GM23248 (cell line): ENCODE measurements at places on chromosomes 6 and 20. TPM values are rescaled to one million over a fixed set of nuclear protein-coding genes. Genes with fewer than 3 reads are reported as not detected.
A peak's percentile ranks its signal among the peaks of the same experiment; 100 is the strongest.

DNA sequence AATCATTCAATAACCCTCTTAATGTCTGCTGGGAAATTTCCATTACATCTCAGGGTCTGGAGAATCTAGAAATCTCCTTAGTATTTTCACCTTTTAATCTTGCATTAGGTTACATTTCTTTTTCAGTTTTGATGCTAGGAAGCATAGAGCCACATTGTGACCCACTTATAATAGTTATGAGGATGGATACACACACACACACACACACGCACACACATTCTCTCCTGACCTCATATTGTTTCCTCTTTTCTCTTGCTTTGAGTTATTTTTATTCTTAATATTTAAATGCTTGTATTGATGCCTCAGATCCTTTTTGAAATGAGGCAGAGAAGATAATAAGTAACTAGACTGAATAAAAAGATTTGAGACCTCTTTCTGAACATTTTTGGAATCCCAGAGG lies 128.4 kb downstream of the KLHL32 start:
- no peak for DNase-seq

- DNase-seq, result peak; percentile 65
These were observed 236.3 kb upstream of the ZNF217 start for GRCh38 chr20:53829724-53830521.

DNA sequence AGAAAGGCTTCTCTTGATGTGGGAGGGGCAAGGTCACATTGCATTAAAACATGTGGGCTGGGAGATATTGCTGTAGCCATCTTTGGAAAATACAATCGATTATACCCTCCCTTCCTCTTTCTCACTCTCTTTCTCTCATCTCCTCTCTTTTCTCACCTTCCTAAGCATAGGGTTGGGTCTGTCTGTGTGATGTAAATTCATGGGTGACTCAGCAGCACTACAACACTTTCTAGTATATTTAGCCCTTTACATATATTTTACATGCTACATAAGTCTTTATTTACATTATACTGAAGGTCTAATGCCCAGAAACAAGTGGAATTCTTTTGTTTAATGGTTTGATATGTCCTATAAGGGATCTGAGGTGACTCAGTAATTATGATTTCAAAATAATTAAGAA lies 634.8 kb upstream of the FLRT3 start:
- no peak for DNase-seq

DNA sequence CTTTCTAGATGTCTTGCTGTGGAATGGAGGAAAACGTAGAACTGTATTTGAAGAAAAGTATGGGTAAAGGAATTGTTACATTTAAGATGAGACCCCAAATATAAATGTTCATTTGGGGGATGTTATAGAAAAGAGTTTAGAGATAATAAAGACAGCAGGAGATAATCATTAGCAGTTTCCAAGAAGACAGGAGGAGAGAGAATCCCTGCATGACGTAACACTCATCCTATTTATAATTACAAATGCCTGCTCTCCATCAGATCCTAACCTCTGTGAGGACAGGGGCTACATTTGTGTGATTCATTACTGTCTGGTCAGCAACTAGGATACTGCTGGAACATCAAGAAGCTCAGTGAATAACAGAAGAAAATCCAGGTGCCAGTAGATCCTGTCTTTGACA lies 133.0 kb upstream of the HDDC2 start:
- DNase-seq, result no peak

DNA sequence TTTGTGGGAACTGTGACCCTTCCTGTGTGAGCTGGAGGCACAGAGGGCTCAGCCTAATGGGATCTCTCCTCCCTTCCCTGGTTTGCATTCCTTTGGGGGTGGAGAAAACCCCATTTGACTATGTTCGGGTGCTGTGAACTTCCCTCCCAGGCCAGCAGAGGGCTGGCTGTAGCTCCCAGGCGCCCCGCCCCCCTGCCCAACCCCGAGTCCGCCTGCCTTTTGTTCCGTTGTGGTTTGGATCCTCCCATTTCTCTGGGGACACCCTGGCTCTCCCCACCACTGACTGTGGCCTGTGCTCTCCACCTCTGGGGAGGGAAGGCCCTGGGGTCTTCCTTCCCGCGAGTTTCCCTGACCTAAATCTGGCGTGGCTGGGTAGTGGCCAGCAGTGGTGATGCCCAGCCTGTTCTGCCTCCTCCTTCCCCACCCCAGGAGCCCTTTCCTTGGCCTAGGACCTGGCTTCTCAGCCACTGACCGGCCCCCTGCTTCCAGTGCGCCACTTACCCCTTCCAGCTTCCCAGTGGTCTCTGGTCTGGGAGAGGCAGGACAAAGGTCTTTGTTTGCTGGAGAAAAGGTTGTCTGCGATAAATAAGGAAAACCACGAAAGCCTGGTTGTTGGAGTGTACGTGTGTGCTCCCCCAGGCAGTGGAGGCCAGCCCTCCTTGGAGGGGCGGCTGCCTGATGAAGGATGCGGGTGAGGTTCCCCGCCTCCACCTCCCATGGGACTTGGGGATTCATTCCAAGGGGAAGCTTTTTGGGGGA lies 4.9 kb downstream of the VEGFA start:
- peak; percentile 89 for DNase-seq

DNA sequence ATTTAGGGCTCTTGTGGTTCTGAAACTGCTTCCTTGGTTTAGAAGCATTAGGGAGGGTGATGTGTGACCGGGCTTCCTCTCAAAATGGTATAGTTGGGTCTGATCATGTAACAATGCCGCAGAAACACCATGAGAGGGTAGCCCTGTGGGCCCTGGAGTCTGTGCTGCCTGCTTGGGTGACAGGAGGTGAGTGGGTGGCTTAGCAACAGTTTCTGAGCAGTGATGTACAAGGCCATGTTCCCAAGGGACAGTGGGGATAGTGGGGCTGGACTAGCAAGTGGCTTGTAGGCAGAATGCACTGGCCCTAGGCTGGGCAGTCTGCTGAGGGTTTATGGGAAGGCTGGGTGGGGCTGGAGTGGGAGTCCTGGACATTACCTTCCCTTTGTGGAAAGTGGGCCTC lies 106.9 kb upstream of the MYL9 start:
- DNase-seq, result no peak

GRCh38 chr20:62804021-62804626 lies 511 bp upstream of the OGFR start:
- DNase-seq, result peak; percentile 60

DNA sequence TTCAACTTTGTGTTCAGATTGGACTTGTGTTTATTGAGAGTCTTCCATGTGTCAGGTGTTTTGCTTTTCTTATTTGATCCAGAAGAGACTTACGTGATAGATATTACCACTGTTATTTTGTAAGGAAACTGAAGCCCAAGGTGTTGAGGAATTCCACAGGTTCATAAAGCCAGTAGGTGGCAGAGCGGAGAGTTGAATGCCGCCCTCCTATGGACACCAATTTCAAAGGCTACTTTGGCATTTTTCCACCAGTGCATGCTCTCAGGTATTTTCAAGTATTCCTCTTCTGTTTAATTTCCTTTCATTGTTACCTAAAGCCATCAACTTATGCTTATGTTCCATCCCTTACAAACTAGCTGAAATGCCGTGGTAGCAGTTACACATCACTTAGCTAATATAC lies 14.0 kb upstream of the COL10A1 start:
- no peak for DNase-seq

GRCh38 chr6:27188061-27188884 lies 59.2 kb upstream of the PRSS16 start:
- peak; percentile 91 for DNase-seq

GRCh38 chr6:164184410-164184809 lies 769.9 kb downstream of the QKI start:
- no peak for DNase-seq

GRCh38 chr20:8216375-8217200 lies 84.5 kb downstream of the PLCB1 start:
- no peak for DNase-seq

DNA sequence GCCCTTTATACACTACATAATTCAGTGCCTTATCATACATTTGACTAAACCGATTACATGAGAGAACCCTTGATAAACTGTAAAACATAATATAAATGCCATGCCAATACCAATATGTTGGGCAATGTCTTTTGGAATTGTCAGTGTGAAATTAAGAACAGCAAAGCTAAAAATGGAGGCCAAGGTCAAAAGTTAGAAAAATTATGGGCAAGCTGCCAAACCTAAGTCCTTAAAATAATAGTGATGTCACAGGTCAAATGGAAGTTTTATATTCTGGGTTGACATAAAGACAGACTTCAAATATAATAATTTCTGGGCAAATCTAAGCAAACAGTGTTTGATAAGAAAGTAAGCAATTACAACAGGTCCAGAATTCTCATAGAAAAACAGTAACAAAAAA lies 696.7 kb downstream of the RNF144B start:
- no peak for DNase-seq

GRCh38 chr6:104940893-104941728 lies 15.8 kb upstream of the LIN28B start:
- DNase-seq, result peak; percentile 66

GRCh38 chr6:93915961-93916360 lies 496.6 kb upstream of the EPHA7 start:
- no peak for DNase-seq

DNA sequence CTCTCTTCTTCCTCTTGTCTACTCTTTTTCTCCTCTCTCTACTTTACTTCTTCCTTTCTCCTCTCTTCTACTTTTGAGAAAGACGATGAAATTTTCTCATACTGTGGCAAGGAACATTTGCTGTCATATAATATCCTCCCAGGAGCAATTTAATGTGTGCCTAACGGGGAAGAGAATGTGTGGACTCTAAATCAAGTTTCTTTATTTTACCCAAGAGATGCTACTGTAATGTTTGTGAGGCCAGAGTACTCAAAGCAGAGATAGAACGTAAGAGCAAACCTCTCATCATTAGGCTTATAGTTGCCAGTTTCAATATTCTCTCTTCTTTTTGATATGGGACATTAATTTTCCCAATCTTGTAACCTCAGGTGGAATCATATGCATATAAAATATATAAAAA lies 801.4 kb downstream of the BCKDHB start:
- no peak for DNase-seq

DNA sequence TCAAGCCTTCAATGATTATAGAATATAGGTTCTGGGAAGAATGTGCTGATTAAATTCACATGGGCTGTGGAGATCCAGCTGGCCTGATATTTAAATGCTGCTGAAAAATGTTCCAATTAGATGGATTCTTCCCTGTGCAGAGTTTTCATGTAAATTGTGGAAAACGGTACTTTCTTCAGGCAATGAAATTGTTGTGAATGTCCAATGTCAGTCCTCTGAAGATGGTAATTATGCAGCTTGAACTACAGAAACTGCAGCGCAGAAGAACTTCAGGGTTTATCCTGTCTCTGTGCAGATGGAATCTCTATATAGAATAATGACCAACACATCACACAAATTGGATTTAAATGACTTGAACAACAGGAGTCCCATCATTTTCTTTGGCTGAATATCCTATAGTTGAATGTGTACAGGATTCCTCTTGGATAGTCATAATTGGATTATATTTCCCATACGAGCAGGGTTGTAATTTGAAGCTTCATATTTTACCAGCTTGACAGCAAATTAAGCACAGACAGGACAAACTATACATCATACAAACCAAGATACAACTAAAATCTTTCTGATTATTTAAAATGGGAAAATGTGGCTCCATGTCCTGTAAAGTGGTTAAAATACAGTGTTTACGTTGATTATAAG lies 82.3 kb downstream of the CAP2 start:
- DNase-seq, result no peak

DNA sequence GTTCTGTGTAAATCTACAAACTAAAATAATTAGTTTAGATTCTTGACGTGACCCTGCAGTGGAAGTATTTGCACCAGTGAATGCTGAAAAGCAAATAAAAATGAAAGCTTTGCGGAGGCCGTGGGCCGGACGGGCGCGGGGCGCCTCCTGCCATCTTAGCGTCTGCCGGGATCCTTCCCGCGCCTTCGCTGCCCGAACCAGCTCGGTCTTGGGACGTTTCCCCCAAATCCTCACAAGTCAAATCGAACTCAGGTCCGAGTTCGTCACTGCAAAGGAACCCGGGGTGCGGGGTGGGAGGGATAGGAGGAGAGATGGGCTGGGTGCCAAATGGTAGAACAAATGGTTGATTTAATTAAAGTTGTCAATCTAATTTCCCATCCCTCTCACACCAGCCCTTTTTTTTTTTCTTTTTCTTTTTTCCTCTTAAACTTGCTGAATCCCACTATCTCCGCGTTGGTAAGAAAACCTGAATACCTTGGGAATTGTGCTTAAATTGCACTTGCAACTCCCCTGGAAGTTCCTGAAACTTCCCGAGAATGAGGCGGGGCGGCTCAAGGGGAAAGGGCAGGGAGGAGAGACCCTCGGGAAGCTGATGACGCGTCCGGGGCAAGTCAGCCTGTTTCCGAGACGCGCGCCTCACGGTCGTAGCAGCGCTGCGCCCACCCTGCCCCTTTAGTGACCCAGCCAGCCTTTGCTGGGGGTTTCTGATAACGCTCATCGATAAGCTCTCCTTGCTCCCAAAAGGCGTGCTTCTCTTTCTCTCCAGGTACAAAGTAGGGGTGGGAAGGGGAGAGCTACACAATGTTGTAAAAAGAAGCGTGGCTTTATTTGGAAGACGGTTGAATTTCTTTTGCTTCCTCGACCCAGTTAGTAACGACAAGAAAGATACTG lies 1.8 kb downstream of the GJA1 start:
- peak; percentile 73 for DNase-seq

- DNase-seq, result no peak
These were observed 59.4 kb downstream of the CD164 start for GRCh38 chr6:109322825-109323224.

- DNase-seq, result no peak
These were observed 35.6 kb downstream of the B4GALT5 start for GRCh38 chr20:49677777-49678758.

DNA sequence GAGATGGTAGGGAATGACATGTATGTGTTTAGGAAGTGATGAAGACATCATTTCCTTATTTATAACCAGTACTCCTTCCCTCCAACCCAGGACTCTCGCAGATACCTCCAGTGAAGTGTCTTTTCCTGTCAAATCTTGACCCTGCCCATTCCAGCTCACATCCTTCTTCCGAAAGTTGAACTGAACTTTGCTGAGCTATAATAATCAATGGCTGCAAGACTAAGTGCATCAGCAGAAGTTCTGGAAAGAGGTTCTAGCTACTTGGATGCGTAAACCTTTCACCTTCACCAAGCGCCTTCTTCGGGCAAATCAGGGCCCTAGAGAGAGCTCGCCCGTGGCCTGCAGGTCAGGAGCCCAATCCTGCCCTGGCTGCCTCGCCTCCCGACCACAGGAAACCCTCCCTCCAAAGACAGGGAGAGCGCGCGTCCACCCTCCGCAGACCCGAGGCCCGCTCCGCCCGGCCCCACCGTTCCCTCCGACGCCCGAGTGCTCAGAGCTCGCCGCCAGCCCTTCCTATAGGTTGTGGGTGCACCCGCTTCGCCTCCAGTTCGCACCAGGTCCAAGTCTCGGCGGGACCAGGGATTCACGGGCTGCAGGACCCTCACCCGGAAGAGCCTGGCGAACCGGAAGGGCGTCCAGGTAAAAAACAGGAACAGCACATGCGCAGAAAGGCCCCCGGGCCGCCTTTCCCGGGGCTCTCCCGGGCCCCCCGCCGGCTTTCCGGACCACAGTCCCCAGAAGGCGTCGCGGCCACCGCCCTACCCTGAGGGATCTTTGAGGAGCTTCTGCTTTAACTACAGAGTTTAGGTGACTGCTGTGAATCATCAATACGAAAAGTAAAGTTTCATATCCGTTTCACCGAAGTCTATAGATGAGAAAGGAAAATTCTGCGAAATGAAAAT lies at the start of gene ZNF334:
Gene ZNF334 (minus strand): TSS at position 617 of the 902 bp plus-strand sequence. CDS start 1,457 bp downstream, outside the sequence.
- peak; percentile 37 for DNase-seq

Gene PTGIS
- total RNA-seq, result 178 and 192 TPM in 2 replicates

Gene AFDN
- total RNA-seq, result 13.8 and 26.2 TPM in 2 replicates

Gene POPDC3
- total RNA-seq, result 37.4 and 45.1 TPM in 2 replicates

Gene PKIB
- total RNA-seq, result 1.3 TPM in 1 of 2 replicates, not detected in the other

Gene GSTA2
- 0.11 TPM in 1 of 2 replicates, not detected in the other for total RNA-seq

Gene MACROD2
- 1.1 and 3.3 TPM in 2 replicates for total RNA-seq

Gene VSTM2L
- 6.2 and 9.2 TPM in 2 replicates for total RNA-seq

Gene OR2H2
- not detected in 2 replicates for total RNA-seq

Gene METTL24
- not detected in 2 replicates for total RNA-seq
